ENCODE measurements at places on chromosomes 1 and 21.

DNA sequence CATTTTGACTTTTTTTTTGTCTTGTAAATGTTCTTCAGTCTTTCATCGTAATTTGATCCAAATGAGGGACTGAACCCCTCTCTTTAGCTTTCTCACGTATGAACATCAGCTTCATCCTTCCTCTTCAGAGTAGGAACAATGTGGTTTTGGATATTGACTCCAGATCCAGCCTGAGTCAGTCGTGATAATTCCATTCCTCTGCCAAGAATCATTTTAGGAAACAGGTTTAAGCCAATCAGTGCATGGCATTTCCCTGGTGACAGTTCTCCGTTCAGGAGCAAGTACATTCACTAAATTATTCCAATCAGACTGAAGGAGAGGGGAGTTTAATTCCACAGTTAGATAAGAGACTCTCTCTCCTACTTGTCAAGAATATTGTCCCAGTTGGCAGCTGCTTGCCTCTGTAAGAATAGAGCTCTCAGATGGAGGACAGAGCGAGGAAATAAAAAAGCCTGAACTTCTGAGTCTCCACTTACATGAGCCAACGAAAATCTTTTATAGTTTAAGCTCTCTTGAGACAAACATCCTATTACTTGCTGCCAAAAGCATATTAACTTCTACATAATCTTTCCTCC lies 18.6 kb downstream of the RHOU start:
- no peak for DNase-seq

- no peak for DNase-seq
Measured at GRCh38 chr1:109979489-109980091, 5.0 kb upstream of the AHCYL1 start.

- peak; percentile 84 for DNase-seq
Measured at GRCh38 chr1:241998412-241998921, 431 bp downstream of the MAP1LC3C start.

- DNase-seq = no peak
Measured at GRCh38 chr1:3993619-3994375, 93.7 kb upstream of the C1orf174 start.

- peak; percentile 63 for DNase-seq
Measured at GRCh38 chr1:14777516-14778506, 179.3 kb downstream of the KAZN start.

DNA sequence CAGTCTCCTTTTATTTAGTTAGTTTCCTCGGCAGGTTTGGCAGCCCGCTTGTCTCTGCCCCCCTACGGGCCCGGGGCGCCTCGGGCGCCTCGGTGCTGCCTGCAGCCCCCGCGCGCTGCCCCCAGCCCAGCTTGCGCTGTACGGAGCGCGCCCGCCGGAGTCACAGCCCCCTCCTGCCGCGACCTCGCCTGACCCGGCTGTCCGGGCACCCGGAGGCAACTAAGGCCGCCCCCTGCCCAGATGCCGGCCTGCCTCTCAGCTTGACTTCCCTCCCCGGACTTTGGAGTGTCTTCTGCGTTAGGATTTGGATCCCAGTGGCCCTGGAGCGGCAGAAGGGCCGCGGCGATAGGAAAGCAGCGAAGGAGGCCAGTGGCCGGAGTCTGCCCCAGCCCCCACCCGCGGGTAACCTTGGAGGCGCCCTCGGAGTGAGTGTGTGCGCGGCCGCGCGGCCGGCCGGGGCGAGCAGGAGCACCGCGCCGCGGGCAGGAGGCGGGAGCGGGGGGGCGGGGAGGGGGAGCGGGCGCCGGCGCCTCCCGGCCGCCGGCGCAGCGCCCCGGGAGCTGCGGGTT lies 7.6 kb downstream of the CDKN2C start:
- DNase-seq = peak; percentile 76

- no peak for DNase-seq
Measured at GRCh38 chr1:214990619-214991018, 91.9 kb upstream of the KCNK2 start.

GRCh38 chr1:211606914-211607753 lies 28.2 kb upstream of the SLC30A1 start:
- DNase-seq = peak; percentile 75

- peak; percentile 74 for DNase-seq
Measured at GRCh38 chr1:109239409-109240068, 9.8 kb upstream of the CELSR2 start.

DNA sequence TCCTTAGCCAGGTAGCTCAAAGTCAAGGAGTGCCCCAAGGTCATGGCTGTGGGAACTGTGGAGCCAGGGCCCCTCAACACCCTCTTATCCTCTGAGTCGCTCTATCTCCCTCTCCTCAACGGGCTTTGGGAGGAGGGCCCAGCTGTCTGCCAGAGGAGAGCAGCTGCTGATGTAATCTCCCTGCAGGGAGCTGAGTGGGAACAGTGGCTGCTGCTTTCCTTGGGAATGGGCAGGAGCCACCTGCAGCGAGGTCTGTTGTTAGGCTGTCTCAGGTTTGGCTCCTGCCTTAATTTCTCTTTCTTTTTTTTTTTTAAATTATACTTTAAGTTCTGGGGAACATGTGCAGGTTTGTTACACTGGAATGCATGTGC lies 58.8 kb upstream of the MAP1LC3C start:
- DNase-seq = peak; percentile 23

- DNase-seq = no peak
Measured at GRCh38 chr1:52210044-52210443, 68.2 kb downstream of the ZFYVE9 start.

GRCh38 chr1:176499671-176500070 lies 36.7 kb downstream of the PAPPA2 start:
- no peak for DNase-seq

DNA sequence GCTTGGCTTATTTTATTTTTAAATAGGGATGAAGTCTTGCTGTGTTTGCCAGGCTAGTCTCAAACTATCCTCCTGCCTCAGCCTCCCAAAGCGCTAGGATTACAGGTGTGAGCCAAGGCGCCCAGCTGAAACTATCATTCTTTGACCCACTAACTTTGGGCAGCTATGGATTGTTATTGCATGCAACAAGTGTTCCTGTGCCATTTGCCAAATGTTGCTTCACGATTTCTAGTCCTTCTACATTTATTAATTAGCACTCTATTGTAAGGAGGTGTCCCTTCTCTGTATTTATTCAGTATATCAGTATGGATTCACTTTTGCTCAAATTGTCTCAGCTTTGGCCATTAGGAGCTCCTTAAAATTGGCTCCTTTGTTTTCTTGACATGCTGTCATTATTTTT lies 36.4 kb downstream of the YTHDF2 start:
- no peak for DNase-seq

DNA sequence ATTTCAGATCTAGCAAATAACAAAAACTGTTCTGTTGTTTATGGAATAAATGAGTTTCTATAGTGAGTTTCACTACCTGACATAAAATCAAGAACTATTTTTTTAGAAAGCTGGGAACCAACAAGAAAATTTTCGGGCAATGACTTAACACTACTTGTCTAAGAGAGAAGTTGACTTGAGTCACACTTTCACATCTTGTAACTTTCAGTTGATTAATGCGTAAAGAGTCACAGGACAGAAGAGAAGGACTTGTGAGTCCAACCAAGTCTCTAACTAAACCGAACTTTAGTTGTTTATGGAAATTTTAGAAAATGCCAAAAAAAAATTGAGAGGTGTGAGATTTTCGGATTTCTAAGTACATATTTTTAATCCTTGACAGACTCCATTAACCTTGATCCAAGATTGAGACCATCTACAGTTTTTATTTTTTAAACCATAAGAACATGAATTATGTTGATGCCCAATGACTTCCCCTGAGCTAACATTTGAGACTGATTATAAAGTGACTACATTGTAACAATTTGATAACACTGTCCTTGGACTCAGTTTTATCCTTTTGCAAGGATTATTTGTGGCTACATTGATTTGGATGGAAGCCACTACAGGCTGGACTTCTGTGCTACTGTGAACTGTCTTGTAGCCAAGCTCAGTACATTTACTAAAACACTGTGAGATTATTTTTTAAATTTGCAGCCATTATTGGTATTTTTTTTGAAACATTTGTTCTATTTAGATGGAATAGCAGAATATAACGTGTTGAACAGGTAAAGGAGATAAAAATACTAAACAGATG lies 284.0 kb downstream of the PTPRC start:
- DNase-seq = no peak

DNA sequence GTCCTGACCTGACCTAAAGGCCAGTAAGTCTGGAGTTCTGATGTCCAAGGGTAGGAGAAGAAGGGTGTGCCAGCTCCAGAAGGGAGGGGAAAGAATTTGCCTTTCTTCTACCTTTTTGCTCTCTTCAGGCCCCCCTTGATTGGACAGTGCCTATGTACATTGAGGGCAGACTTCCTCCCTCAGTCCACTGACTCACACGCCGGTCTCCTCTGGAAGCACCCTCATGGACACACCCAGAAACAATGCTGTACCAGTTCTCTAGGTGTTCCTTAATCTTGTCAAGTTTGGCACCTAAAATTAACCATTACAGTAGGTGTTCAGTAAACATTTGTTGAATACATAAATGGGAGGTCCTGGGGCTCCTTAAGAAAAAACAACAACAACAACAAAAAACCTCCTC lies 51.0 kb upstream of the POU2F1 start:
- no peak for DNase-seq

DNA sequence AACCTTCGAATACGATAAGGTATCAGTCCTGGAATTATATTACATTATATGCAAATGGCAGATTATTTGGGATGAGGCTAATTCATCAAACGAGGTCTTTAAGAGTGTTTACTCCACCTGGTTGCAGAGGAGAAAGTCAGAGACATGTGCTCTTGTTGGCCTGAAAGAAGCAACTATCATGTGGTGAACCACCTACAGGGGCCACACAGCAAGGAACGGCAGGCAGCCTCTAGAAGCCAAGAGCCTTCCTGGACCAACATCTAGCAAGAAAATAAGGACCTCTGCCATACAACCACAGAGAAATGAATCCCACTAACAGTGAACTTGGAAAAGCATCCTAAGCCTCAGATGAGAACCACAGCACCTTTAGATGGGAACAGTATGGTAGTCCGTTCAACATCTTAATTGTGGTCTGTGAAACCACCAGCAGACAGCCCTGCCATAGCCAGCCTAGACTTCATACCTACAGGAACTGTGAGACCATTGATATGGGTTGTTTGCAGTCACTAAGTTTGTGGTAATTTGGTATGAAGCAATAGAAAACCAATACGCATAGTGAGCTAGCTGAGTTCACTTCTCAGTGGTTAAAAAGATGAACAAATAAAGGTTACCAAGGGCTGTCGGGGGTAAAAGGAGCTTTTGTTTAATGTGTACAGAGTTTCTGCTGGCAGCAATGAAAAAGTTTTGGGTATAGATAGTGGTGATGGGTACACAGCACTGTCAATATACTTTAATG lies 345.7 kb upstream of the RUNX1 start:
- no peak for DNase-seq

DNA sequence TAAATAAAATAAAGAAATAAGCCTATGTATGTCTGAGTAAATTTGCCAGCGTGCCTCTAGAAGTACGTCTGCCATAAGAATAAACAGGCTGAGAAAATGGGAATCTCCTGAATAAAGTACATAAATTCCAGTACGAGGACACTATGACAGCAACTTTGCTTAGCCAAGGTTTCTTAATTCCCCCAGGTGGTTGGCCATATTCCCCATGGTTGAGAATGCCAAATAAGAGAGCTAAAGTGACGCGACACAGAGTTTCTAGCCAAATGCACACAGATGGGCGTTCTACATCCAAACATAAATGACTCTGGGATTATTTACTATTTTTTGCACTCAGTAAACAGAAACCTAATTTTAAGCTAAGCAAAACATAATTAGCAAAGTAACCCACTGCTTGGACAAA lies 19.5 kb downstream of the KCNH1 start:
- DNase-seq = no peak

DNA sequence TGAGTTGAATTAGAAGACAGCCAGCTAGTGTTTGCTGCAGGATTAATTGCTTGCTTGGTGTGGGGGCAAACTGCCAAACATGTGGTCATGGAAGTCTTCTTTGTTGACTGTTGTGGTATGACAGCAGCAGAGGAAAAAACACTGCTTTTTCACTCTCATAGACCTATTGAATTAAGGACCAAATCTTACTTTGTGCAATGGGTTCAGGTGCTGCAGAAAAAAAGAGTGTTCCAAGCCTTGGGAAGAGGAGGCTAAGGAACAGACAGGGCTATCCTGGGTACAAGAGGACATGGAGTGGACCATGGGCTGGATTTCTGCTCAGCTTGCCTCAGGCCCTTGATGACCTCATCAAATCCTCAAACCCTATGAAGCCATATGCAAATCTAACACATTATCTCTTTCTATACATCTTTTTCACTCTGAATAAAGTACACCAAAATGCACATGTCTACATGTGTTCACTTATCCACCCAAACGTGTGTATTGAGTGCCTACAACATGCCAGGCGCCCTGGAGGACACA lies 61.5 kb downstream of the SIPA1L2 start:
- no peak for DNase-seq

DNA sequence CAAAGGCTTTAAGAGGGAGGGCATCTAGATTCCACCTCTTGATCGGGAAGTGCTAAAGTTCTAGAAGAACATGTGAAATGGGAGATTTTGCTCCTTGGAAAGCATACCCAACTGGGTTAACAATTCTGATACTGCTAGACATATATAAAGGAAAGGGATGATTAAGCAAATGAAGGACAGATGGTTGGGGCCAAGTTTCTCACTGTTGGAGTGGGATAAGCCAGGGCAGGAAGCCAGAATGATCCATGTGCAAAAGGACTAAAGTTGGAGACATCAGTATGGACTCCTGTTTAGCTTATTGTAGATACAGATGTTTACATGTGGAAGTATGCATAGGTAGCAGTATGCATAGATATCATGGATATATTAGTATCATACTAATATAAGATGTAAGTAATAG lies 16.8 kb downstream of the PLA2G5 start:
- DNase-seq = no peak

- DNase-seq = no peak
Measured at GRCh38 chr1:210757677-210758076, 376.3 kb downstream of the KCNH1 start.

DNA sequence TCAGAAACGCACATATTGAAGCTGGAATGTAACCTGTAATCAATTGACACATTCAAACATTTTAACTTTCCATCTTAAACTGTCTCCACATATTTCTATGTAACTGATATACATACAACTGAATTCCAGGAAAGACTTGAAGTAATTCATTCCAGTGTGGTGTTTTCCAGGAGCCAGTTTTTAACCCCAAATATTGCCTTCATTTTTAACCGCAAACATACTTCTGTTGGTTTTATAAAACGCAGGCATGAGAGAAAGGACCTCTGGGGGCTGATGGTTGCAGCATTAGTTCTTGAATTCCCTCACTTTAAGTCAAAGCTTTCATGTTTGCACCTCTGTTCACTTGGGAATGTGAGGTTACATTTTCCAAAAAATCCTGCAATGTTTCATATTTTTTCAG lies 204.1 kb downstream of the CRB1 start:
- DNase-seq = no peak

All from activated CD4-positive, alpha-beta T cell treated with anti-CD3 and anti-CD28 coated beads, Interleukin-2, amount 10 ng/mL, durations not matched to agents 24 days and 14 days (primary cell).